ENCODE measurements at places on chromosomes 12 and 14.

- no peak for DNase-seq
Observed at GRCh38 chr12:29226616-29227015, 77.5 kb downstream of the FAR2 start.

GRCh38 chr12:124940393-124941169 lies 26.1 kb upstream of the UBC start:
- DNase-seq = peak; percentile 70

- no peak for DNase-seq
Observed at GRCh38 chr12:41908206-41908605, 236.5 kb downstream of the GXYLT1 start.

DNA sequence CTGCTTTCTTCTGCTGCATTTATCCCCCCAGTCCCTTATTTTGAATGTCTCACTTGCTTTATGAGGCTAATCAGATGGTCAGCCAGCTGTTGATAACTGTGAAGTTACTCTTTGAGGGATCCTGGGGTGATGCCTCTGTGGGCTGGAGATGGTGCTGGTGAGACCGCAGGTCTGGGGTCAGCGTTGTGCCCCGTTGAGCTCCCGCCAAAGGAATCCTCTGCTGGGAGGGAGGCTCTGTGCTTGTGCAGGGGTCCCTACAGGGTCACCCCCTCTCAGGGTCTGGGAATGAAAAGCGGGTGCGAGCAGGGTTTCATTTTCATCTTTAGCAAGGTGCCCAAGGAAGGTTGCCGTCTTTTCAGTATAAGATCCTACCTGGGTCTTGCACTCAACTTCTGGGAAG lies 161.2 kb upstream of the RTL1 start:
- DNase-seq = no peak

GRCh38 chr12:52438305-52439301 lies 4.4 kb upstream of the KRT75 start:
- no peak for DNase-seq

DNA sequence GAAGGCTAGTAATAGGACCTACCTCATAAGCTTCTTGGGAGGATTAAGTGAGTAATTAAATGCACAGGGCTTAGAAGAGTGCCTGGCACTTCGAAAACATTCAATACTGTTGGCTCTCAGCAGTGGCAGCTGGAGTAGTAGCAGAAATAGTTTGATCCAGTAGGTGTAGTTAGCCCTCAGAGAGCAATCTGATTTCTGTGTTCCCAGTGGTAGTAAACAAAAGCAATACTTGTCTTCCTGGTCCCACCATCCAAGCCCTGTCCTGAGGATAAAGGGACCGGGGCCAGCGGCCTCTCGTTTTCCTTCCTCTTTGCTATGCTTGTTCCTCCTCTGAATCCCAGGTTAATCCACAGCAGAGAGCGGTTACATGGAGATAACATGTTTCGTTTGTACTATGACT lies 131.6 kb downstream of the SAMD4A start:
- DNase-seq = no peak

DNA sequence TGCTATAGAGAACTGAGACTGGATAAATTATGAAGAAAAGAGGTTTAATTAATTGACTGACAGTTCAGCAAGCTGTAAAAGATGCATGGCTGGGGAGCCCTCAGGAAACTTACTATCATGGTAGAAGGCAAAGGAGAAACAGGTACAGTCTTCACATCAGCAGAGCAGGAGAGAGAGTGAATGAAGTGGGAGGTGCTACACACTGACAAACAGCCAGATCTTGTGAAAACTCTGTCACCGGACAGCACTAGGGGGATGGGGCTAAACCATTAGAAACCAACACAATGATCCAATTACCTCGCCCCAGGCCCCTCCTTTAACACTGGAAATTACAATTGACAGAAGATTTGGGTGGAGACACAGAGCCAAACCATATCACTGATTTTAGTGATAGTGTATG lies 682.4 kb downstream of the SLC16A7 start:
- DNase-seq = no peak

DNA sequence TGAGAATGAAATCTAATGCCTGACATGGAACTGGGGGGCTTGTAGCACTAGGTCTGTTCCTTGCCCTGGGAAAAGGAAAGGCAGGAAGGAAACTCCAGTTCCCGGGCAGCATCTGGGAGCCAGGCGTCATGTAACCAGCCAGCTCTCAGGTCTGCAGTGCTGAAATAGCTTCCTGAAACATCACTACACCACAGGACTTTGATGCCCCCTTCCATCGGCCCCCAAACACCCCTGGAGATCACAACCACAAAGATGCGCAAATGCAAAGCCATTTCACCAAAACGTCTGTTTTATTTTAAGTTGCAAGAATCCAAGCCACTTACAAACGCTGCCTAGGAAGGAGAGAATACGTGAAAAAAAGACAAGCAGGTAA lies 40.9 kb downstream of the KCTD10 start:
- DNase-seq = no peak

Measured in activated T-helper 1 cell treated with Interleukin-2 at 50 U/mL for 16 hours (primary cell).